ENCODE measurements at places on chromosomes 3 and 15.

GRCh38 chr3:183554377-183554776, 1.1 kb downstream of the KLHL6 start:
- no peak for DNase-seq

DNA sequence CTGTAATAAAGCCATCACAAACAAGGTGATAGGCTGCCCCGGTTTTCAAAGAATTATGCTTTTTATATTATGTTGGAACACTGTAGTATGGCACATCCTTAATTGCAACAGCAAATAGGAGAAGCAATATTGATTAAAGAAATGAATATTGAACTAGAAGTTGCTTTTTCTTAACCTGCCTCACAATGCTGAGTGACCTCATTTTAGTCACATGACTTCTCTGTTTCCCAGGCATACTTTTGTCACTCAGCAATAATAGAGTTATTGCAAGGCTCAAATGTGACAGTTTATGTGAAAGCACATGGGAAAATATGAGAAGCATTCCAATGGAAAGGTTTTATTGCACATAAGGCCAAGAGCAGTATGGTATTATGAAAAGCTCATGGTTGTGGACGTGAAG, 400.7 kb downstream of the FGF12 start:
- DNase-seq = no peak

GRCh38 chr3:133870822-133871221, 24.9 kb downstream of the RAB6B start:
- no peak for DNase-seq

DNA sequence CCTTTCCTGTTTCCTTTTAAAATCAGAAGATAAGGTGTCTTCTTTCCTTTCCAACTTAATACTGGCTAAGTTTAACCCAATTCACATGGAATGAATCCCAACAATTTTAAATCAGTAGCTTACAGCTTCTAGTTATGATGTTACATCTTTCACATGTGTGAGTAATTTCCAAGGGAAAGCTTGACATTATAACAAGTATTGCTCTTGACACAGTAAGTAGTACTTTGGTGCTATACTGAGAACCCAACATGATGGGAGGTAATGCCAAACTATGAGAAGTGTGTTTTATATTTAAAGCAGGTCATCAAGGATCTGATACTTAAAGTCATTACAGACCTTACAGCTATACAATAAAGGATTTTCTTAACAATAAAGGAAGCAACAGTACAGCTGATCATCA, 29.1 kb downstream of the RABL3 start:
- no peak for DNase-seq

GRCh38 chr15:25374143-25374542, 64.7 kb downstream of the UBE3A start:
- no peak for DNase-seq

- DNase-seq = no peak
Measured at GRCh38 chr3:169662843-169663160, 710 bp downstream of the MECOM start.

Data from SHP77 (cell line).